ENCODE measurements at places on chromosomes 7 and 10. TPM values are rescaled to one million over a fixed set of nuclear protein-coding genes. Genes with fewer than 3 reads are reported as not detected.

DNA sequence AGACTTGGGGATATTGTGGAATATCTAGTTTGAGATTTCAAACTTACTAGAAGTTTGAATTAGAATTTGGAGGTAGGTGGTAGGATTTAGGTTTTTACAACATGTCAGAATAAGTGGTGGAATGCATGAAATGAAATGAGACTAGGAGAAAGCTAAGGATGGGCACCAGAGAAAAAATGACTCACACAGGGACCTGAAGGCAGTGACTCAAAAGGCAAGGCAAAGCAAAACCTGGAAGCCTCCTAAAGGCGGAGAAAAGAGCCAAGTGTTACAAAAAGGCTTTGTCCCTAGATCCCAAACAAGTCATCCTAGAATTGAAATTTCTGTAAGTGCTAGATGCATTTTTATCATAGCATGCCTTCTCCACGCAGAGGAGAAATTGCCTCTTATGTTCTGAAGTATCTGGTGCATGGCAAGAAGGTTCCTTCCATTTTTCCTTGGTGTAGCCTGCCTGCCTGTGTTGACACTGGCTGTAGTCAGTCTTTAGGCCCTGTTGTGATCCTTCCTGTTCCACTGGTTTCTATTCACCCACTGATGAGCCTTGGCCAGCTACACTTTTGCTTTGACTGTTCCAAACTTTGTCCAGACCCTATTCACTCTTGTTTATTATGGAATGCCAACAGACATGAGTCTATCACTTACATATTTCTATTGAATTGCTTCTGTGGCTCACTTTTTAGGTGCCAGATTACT, 109.3 kb downstream of the ETV1 start:
- DNase-seq: no peak

DNA sequence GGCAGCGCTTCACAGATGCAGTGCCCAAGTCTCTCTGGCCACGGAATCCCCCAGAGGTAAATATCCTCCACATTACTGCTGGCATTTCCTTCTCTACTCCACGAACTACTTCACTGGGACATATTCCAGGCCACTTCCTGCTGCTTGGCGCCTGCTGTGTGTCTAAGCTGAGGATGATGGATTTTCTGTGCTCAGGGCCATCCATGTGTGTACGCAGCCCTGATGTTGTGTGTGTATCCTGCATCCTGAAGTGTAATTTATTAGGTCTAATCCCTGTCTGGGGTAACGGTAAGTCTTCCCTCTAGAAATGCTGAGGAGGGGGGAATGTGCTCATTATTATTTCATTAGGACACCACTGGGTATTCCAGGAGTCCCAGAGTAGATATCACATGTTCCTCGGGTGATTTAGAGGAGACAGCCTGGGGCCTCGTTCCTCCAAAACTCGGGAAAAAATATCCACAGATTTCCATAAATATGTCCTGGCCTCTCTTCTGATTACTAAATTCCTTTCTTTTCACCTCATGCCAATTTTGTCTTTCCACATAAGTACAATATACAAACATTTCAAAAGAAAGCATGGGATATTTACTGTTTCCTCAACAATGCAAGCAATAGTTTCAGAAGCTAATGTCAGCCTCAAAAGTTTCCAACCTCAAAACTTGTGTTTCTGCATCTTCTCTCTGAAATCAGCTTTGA, 25.5 kb upstream of the HABP2 start:
- no peak for DNase-seq

Gene CDNF
- total RNA-seq: 0.29 TPM

GRCh38 chr7:12764458-12764891, 77.0 kb downstream of the ARL4A start:
- DNase-seq: no peak

Gene PCBD1
- 122 TPM for total RNA-seq

All from epithelial cell of proximal tubule (primary cell).